ENCODE measurements at places on chromosomes 2 and 18.

DNA sequence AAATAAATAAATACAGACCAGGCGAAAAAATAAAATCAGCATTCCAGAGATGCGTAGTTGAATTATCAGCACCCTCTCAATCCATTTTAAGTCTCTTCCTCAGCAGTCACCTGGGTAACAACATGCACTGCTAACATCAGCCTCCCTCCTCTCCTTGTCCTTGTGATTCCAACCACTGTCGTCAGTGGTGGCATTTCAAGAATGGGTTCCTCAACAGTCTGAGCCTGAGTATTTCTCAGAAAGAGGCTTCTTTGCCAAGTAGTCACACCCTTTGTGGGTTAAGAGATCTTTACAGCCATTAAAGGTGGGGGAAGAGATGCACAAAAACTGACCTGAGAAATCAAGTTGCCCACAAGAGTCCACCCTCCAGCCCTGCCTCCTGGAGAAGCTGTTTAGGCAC, 39.0 kb downstream of the NOL10 start:
- no peak for DNase-seq

DNA sequence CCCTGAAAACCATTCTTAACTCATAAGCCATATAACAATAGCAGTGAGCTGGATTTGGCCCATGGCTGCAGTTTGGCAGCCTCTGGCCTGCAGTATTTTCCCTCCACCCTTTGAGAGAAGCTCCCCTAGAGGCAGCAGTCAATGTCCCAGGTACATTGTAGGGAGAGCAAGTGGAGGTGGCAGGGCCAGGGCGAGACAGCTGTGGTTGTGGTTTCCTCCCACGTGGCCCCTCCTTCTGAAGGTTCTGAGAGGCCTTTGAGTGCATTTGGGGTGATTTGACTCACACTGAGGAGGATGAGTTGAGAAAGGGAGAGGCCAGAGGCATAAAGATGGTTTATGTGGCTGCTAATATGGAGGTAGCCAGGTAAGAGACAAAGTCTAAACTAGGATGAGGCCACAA, 45.5 kb upstream of the LDAH start:
- no peak for DNase-seq

- peak; percentile 31 for DNase-seq
These were observed 143.6 kb upstream of the MAP3K20 start for GRCh38 chr2:172931918-172932520.

- no peak for DNase-seq
These were observed 172.8 kb downstream of the ACOXL start for GRCh38 chr2:110905217-110905616.

DNA sequence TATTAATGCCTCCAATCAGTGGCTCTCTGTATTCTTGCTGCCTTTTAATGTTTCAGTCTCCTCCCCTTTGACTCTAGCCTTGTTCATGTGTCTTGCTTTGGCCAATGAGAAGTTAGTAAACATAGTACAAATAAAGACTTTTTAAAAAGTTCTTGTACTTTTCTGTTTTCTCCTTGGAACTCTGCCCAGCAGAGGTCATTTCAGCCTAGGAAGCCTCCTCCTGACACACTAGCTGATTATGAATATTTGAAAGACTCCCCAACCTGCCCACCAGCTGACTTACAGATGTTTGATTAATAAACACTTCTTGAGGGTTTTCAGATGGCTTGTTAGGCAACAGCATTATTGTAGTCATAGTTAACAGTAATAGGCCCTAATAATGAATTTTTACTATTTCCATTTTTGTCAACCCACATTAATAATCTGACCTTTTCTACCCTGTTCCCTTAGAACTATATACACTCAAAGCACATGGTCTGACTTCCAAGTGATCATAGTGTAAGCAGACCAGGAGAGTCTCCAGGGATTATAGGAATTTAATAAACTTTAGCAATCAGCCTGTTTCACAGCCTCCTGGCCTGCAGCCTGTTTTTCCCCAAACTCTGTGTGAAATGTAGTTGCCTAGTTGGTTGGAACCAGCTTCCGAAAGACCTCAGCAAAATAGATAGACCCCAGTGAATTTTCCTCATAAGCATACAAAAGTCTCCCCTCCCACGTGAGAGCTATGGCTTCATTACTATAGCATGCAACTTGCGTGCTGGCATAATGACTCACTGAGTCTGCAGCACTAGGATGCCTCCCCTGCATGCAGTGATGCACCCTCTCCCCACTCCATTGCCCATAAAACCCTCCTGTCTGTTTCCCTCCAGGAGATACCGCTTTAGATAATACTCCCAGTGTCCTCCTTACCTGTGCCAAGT, 670.7 kb upstream of the ZNF804A start:
- no peak for DNase-seq

DNA sequence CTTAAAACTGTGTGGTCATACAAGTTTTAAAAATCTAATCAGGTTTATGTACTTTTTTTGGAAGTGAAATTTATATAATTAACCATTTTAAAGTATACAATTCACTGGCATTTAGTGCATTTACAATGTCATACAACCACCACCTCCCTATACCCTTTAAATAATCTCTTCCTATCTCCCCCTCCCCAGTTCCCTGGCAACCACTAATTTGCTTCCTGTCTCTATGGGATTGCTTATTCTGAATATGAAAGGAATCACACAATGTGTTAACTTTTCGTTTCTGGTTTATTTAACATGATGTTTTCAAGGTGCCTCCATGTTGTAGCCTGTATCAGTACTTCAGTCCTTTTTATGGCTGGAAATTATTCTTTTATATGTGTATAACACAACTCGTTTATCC, 19.4 kb downstream of the CHMP3 start:
- DNase-seq = no peak

GRCh38 chr18:48201337-48202005, 207.7 kb downstream of the ZBTB7C start:
- no peak for DNase-seq

- no peak for DNase-seq
These were observed 1122.8 kb upstream of the CELF4 start for GRCh38 chr18:38688416-38688815.

GRCh38 chr2:239834143-239834542, 191.0 kb downstream of the NDUFA10 start:
- DNase-seq = no peak

DNA sequence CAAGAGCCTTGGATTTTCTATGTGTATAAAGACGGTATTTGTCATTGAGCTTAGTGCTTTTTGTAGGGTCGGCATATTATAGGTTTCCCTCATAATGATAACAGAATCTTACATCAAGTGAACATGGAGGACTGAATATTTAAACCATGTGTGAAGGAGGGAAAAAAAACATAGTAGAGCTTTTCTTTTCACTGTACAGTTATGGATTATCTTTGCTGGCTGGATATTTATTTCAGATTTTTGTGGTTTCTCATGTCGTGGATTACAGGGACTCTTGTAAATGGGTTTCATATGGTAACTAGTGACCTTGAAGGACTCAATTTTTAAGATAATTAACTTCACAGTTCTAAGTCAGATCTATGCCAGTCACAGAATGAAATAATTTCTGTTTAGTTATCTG, 330.2 kb upstream of the NRP2 start:
- no peak for DNase-seq

DNA sequence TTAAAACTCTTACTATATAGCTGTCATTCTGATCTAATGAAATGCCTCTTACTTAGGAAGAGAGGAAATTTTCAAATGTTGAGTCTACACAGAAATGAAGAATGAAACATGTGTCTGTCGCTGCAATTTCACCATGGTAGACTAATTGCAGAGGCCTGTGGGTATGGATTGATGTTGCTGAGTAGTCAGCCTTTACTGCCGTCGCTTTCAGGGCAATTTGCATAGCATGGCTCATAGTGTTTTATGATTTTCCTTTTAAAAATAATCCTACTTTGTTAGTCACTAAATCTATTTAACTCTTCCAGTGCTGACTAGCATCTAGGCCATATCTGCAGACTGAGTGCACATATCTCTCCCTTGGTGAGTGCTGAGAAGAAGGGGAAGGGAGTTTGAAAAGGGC, 819.2 kb downstream of the SATB2 start:
- DNase-seq = no peak

DNA sequence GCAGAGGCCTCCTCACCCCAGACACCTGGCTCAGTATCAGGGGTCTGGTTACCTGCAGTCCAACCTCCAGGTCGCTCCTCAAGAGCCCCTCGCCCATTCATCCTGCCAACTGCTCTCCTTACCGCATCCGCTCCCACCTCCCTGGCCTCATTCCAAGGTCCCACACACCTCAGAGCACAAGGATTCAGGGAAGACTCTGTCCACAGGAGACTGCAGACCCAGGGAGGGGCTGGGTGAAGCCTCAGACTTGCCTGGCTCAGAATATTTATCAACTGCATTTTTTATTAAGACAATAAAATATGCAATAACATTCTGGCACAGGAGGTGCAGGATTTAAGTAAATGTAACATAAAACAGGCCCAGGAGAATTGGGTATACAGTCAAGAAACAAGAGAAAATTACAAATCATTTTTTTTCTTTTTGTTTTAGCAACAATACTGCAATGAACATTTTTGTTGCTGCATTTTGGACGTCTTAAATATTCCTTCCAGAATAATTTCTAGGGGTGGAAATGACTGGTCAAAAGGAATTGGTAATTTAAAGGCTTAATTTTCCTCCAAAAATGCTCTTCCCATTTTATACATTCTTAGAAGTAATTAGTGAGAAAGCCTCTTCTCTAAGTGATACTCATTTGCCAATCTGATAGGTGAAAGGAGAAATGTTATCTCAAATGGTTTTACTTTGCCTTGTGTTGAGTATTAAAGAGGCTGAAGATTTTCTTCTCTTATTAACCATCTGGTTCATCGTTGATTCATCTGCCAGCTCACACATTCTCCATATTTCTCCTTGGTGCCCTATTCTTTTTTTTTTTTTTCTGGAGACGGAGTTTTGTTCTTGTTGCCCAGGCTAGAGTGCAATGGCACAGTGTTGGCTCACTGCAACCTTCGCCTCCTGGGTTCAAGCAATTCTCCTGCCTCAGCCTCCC, 42.5 kb downstream of the TEX44 start:
- no peak for DNase-seq

DNA sequence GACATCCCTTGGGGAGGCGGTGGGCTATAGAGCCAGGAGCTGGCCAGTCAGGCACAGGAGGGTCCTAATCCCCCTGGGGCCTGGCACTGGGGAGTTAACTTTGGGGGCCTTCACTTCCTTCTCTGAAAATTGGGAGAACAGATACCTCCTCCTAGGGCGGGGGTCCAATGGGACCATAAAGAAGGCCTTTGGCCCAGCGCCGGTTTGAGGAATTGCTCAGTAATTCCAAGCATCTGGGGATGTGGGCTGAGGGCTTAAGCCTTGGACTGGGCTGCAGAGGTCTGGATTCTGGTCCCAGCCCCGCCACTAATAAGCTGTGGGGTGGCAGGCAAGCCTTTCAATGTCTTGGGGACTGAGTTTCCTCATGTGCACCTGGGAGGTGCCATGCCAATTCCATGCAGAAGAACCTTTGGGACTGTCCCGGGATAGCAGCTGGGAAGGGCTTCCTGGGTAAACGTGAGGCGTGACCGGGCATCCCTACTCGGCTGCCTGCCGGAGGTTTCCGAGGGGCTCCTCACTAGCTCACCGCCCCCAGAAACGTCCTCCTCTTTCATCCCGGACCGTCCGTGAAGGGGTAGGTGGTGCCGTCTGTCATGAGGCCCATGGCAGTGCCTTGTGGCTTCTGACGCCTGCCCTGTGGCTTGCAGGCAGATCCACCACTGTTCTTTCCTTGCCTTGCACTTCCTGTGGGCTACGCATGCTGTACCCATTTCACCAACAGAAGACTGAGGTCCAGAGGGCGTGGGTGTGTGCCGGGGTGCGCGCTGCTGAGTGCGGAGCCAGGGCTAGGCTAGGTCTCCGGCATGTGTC, 67.4 kb upstream of the HPCAL1 start:
- DNase-seq = no peak

GRCh38 chr2:26612522-26613240, 28.5 kb downstream of the CIB4 start:
- no peak for DNase-seq

DNA sequence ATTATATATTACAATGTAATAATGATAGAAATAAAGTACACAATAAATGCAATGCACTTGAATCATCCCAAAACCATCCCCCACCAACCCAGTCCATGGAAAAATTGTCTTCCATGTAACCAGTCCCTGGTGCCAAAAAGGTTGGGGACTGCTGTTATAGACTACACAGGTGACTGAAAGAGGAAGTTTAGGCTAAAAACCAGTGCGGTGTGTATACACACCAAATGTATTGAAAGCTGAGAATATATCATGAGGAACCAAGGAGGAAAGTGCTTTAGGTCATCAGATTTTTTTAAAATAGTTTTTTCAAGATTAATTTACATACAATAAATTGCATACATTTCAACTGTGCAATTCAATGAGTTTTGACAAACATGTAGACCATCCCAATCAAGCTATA, 20.5 kb upstream of the C1D start:
- DNase-seq = no peak

GRCh38 chr2:48717846-48718245, 37.7 kb downstream of the LHCGR start:
- DNase-seq = no peak

DNA sequence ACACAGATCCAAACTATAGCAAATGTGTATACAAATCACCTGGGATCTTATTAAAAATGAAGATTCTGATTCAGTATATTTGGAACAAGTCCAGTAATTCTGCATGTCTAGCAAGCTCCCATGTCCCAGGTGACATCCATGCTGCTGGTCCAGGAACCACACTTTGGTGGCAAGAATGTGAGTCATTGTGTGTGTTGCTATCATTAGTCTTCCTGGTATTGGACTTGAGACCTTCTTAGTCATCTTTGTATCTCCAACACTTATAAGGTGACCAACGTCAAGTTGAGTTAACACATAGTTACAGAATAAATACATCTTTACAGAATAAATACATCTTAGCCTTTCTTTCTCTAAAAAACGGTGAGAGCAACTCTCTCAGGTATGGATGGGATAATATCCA, 107.9 kb upstream of the NDUFV2 start:
- no peak for DNase-seq

DNA sequence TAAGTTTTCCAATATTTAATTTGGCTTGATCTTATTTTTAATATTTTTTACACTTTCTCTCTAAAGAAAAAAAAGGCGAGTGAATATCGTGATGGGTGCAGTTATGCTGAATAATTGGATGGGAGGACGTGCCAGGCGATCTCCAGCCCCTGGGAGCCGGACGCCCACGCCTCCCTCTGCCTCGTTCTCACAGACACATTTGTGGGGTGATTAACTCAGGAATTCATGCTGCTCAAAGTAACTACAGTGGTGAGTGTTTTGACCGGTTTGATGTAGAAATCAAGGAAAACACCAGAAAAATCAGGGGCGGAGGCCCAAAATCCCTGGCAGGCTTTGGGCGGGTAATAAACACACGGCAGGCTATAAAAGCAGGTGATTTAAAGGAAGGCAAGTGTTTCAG, 736.8 kb upstream of the SALL3 start:
- DNase-seq = no peak

GRCh38 chr2:180609626-180610340, 370.6 kb upstream of the UBE2E3 start:
- no peak for DNase-seq

Measured in NCI-H510A (cell line).